T follicular helper cell (primary cell): ENCODE measurements at places on chromosomes 7 and 10.

DNA sequence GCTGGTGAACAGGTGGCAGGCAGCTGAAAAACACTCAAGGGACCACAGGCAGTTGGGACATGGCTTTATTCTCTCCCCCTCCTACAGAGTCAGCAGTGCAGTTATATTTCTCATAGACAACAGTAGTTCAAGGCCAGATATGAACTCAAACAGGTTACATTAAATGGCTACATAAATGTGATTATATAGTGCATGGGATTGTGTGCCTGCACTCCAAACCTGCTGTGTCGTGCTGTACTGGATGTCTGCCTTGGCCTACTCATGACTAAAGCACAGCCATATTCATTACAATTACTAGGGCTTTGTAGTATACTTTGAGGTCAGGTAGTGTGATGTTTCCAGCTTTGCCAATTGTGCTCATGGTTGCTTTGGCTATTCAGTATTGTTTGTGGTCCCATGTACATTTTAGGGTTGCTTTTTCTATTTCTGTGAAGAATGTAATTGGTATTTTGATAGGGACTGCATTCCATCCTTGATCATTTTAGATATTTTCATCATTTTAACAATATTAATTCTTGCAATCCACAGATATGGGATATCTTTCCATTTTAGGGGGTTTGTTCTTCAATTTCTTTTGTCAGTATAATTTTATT lies 393.6 kb downstream of the CNTNAP2 start:
- DNase-seq = no peak

DNA sequence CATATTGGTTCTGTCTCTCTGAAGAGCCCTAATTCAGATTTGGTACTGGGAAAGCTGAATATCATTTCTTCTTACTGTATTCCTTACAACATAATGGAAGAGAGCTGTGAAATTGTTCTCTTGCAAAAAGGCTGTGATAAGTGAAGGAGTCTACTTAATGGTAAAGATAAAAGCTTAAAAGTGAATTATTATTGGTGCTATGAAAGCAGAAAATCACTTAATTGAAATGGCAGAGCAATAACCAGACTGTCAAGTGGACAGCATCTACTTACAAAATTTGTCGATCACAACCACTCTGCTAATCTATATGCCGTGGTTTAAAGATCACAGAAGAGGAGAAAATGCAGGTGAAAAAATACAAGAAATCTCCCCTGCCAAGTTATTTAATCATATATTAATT lies 264.7 kb upstream of the TEX47 start:
- DNase-seq = no peak

GRCh38 chr7:391961-392524 lies 102.1 kb downstream of the FOXL3 start:
- DNase-seq = no peak

- no peak for DNase-seq
Observed at GRCh38 chr10:103726637-103727036, 128.7 kb downstream of the SH3PXD2A start.

- DNase-seq = no peak
Observed at GRCh38 chr7:31251441-31251840, 89.1 kb downstream of the NEUROD6 start.

DNA sequence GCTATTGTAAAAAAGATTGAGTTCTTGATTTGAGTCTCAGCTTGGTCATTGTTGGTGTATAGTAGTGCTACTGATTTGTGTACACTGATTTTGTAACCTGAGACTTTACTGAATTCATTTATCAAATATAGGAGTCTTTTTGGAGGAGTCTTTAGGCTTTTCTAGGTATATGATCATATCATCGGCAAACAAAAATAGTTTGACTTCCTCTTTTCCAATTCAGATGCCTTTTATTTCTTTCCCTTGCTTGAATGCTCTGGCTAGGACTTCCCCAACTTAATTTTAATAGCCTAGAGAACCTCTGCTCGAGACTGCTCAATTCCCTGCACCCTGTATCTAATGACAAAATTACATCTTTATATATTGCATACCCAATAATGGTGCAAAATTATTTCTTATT lies 154.4 kb downstream of the CCDC7 start:
- DNase-seq = no peak

- peak; percentile 10 for DNase-seq
Observed at GRCh38 chr10:123573236-123574108, 92.7 kb upstream of the GPR26 start.

DNA sequence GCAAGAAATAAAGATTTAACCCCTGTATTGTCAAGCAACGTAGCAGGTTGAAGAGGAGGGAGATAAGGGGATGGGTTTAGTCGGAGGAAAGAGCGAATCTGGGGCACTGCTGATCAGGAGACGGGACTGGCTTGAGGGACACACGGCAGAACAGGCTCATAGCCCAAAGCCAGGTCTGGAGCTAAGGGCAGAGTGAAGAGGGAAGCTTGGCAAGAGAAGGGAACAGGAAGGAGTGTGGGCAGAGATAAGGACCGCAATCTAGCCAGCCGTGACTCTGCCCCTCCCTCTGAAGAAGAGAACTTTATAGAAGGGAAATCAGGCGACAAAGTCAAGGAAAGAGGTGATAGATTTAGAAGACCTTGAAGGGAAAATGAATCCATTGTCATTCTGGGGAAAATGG lies 67.6 kb downstream of the CAV1 start:
- DNase-seq = no peak
